ENCODE measurements at places on chromosomes 16 and 17.

- DNase-seq: no peak
Measured at GRCh38 chr17:76641501-76641900, 2.1 kb downstream of the ST6GALNAC1 start.

GRCh38 chr16:51141106-51141505 lies 10.0 kb downstream of the SALL1 start:
- no peak for DNase-seq

- no peak for DNase-seq
Measured at GRCh38 chr17:64628641-64629040, 33.5 kb downstream of the SMURF2 start.

- no peak for DNase-seq
Measured at GRCh38 chr17:78134899-78135385, 4.4 kb downstream of the TMC8 start.

DNA sequence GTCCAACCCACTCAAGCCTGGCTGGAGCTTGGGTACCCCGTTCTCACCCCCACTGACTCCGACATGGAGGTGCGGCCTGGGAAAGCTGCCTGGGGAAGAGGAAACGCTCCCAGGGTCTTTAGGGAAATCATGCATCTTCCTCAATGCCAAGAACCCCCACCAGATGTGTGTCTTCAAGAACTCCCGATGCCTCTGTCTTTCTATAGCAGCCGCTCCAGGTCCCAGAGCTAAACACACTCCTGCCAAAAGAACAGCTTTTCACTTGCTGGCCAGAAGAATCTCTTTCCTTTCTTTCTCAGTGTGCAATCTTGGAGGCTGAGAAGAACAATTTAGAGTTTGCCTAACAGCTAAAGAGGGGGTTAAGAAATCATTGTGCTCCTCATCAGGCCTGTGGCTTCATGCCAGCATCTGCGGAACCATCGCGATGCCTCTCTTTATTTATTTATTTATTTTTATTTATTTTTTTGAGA lies 41.1 kb upstream of the MTSS2 start:
- DNase-seq: no peak

GRCh38 chr16:75208242-75208825 lies 1.4 kb upstream of the CTRB2 start:
- DNase-seq: no peak

DNA sequence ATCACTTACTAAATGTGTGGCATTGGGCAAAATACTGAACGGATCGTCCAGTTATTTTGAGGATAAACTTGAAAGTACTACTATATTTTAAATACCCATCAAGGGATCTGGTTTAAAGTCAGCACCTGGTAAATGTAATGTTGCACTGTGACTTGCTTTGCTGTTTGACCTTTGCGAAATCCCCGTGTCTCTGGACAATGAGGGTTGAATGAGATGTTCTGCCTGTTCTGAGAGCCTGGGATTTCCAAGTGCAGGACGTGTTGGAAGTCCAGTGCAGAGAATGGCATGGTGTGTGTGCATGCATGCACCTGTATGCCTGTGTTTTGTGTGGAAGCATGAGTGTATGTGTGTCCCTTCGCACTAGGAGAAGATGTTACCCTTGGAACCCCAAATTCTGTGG lies 106.6 kb downstream of the N4BP1 start:
- no peak for DNase-seq

DNA sequence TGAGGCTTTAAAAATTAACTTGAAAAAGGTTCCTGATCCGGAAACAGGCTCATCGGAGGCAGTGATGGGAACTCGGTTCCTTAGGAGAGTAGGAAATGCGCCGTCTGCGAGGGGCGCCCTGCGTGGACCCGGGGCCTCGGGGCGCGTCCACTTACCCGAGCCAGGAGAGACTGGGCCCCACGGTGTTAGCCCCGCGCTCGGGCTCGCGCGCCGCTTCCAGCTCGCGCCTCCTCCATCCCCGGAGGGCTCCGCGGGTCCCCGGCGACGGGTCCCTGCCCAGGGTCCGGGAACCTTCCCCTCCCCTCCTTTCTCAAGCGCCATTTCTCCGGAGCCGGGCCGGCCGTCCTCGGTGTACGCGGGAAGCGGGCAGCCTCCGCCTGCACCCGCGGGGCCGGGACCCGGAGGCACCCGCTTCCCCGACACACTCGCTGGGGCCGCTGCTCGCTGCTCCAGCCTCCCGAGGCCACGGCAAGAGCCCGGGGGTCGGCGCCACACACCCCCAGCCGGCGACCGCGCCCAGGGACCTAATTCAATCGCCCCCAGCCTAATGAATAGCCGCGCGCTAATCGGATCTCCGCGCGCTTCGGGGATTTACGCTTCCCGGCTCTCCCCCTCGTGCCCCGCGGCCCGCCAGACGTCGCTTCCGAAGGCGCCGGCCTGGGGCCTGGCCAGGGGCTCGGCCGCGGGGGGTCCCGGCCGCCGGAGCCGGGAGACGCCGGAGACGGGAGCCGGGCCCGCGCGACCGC lies 2.2 kb upstream of the BAHCC1 start:
- no peak for DNase-seq

DNA sequence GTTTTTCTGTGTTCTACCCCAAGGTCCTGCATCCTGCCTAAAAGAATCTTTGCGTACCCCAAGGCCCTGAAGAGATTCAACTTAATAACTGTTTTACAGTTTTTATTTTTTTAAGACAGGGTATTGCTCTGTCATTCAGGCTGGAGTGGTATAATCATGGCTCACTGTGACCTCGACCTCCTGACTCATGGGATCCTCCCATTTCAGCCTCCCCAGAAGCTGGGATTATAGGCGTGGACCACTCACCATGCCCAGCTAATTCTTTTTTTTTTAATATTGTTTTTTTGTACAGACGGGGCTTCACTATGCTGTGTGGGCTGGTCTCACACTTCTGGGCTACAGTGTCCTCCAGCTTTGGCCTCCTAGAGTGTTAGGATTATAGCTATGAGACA lies 9.3 kb upstream of the FAAP100 start:
- no peak for DNase-seq

- DNase-seq: no peak
Measured at GRCh38 chr17:15512071-15512709, 44.8 kb upstream of the CDRT4 start.

DNA sequence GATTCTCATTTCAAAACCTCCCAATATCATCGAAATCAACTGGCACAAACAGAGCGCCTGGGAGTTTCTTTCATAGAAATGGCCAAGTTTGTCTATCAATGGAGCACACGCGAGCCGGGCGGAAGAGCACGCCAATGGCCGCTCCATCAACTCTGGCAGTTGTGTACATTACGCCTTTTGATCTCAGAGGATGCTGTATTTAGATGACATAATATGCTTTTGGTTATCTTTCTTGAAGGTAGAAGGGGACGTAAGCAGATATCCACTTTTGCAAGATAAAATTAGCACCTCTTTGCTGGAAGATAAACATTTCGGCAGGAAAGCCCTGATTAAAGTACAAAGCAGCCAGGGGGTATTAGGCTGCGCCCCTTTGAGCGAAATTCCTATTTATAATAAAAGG lies 287.4 kb downstream of the IRF8 start:
- DNase-seq: no peak

- no peak for DNase-seq
Measured at GRCh38 chr16:29310852-29311314, 95.6 kb downstream of the NPIPB11 start.

GRCh38 chr17:50832267-50832863 lies 3.0 kb upstream of the WFIKKN2 start:
- no peak for DNase-seq

- DNase-seq: peak; percentile 47
Measured at GRCh38 chr17:35747540-35748017, 5.5 kb downstream of the GAS2L2 start.

DNA sequence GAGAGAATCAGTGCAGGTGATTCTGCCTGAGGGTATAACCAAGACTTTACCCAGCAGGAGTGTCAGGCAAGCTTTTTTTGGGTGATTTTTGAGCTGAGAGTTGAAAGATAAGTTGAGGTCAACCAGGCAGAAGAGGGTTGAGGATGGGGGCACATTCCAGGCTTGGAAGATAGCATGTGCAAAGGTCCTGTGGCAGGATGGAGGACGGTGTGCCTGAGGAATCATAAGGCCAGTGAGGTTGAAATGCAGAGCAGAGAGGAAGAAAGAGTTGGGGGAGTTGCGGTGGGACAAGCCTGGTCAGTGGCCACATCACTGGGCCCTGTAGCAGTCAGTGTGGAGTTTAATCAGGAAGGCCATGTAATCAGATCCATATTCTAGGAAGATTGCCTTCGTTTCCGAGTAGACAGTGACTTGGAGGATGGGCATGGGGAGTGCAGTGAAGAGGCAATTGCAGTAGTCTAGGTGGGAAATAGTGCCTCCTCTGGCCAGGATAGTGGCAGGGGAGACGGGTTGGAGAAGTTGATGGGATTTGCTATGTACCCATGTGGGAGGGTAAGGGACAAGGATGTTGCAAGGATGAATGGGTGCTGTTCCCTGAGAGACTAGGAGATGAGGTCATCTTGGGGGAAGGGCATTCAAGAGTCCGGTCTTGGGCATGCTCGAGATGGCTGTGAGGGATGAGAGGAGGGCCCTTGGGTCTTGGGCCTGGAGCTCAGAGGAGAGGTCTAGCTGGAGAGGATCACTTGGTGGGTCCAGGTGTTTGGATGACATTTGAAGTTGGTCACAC lies 3.9 kb downstream of the PLEKHG4 start:
- no peak for DNase-seq

GRCh38 chr16:75019007-75019406 lies 20.2 kb downstream of the ZNRF1 start:
- DNase-seq: no peak

DNA sequence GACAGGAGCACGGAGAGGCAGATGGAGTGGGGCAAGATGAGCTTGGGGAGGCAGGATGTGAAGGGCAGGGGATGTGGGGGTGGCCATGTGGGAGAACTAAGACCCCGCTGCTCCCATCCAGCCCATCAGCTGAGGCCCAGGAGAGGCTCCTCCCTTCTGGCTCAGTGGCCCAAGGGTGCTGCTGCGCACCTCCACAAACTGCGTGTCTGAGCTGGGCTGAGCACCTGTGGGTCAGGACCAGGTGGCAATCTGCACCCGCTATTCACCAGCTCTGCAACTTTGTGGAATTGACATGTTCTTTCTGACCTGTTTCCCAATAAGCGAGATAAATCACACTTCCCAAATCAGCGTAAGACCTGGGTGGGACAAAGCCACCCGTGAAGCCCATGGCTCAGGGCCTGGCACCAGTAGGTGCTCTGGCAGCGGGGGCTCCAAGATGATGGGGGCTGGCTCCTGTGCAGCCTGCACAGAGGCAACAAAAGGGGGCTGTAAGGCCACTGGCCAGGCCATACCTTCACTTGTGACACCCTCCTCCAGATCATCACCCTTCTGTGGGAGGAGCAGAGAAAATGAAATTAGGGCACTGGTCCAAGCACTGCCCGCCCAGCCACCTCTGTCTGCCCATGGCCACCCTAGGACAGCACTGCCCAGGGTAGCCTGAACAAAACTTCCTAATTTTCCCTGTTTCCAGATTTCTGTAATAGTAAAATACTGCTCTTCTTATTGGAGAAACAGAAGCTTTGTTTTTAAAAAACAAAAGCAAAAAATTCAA lies 11.7 kb upstream of the SREBF1 start:
- DNase-seq: no peak

GRCh38 chr17:49490276-49490675 lies 4.8 kb upstream of the NGFR start:
- no peak for DNase-seq

DNA sequence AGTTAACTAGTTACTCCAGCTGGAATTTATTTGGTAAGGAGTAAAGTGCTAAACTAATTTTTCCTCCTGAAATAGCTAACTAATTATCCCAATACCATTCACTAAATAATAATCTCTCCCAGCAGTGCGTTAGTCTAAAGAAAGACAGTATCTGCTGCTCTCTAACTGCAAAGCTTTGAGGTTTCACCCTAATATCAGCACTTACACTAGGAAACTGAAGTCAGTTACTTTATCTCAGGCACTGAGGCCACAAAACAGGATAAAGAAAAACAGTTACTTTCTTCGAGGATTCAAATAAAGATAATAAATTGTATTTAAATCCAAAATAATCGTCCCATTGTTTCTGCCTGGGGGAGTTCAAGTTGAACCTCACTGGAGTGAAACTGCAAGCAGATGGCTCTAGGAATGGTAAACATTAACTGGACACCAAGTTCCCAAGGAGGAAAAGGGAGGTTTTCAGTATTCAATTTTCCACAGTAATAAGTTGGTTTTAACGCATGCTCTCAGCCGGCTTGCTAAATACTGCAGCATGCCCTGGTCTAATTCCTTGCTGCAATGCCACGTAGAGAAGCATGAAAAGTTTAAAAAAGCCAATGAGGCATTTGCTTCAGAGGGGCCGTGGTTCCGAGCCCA lies 20.0 kb upstream of the FOXJ1 start:
- DNase-seq: no peak

GRCh38 chr17:12605222-12605621 lies 60.5 kb upstream of the MYOCD start:
- DNase-seq: no peak

DNA sequence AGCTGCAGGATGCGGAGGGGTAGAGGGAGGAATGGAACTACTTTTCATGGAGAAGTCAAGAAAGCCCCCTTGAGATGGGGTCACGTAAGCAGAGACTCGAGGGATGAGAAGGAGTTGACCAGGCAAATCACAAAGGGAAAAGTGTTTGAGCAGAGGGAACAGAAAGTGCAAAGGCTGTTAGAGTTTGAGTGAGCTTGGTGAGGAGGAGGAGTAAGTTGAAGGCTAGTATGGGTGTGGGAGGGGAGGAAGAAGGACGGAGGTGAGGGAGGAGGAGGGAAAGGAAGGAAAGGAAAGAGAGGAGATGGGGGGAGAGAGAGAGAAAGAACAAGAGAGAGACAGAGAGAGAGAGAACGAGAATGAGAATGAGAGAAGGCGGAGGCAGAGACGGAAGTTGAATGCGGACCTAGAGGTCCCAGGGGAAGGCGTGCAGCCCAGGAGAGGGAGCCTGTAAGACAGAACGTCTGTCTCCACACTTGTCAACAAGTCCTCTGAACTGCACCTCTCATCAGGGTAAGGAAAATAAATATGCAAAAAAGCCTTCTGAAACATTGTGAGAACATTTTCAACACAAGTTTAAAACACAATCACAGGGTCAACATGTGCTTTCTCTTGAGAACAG lies 279.8 kb upstream of the EEF2KMT start:
- DNase-seq: no peak

DNA sequence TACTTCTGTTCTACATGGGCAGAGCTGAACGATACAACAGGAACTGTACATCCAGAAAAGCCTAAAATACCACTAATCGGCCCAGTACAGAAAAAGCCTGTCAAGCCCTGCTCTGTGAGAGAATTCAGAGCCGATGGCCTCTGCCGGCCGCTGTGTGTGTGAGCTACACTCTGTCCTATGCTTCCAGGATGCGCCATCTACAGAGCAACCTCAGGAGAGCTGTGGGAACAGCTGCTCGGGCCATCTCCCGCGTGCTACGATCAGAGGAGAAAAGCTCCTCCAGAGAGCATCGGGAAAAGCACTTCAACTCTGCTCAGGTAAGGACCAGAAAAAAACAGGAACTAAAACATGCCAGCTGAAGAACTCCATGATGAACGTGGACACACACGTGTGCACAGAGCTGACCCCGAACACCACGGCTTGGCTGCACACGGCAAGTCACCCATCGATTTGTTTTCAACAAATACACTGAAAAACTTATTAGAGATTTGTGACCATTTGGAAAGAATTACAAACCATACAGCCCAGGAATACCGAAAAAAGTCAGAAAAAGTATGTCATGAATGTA lies 115.9 kb downstream of the ANKRD11 start:
- DNase-seq: no peak

GRCh38 chr17:49918591-49918990 lies 50.4 kb upstream of the DLX4 start:
- no peak for DNase-seq

- DNase-seq: no peak
Measured at GRCh38 chr17:45973946-45974859, 24.8 kb upstream of the STH start.
